ENCODE measurements at places on chromosomes 3 and 15.

DNA sequence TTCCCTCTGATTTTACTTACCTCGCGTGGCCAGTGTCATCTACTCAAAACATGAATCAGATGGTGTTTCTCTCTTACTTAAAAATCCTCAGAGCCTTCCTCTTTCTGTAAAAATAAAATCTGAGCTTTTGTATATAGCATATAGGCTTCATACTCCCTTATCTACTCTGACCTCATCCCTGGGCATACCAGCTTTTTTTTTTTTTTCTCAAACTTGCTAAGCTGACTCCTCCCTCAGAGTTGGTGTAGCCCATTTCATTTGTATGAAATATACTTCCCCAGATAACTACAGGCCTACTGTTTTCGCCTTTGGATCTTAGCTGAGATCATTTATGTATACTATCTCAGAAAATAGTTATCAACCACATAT is 648.9 kb upstream of the ALCAM start:
- no peak for DNase-seq

- DNase-seq = peak; percentile 17
Measured at GRCh38 chr3:52088445-52089367, 32.3 kb upstream of the DUSP7 start.

DNA sequence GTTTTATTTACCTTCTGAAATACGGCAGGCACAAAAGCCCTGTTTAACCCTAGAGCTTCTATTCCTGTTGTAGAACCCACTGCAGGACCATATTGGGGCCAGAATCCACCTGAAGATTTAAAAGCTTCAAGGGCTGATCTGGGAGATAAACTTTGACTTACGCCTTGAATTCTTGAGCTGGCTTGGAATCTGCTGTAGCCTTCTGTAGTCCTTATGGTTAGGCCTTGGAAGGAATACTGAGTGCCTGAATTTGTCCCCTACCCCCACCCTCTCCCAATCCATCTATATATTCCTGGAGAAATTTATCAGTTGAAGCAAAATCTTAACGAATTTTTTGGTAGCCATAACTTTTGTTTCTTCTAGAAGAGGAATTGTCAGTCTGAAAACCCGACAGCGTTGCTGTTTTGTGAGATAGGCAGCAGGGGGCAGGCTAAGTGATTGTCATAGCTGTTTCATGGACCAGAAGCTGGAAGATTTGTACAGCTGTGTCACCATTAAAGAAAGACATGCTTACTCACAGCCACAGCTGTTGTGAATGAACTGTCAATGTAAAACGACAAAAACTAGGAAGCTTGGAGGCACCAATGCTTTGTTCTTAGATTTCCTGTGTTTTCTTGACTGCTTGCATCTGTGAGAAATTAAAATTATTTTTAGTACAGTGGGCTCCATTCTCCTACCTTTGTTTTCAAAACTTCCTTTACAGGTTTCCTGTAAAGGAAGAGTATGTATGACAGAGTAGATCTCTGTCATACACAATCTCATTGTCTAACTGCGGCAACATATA is 12.8 kb downstream of the LXN start:
- peak; percentile 76 for DNase-seq

DNA sequence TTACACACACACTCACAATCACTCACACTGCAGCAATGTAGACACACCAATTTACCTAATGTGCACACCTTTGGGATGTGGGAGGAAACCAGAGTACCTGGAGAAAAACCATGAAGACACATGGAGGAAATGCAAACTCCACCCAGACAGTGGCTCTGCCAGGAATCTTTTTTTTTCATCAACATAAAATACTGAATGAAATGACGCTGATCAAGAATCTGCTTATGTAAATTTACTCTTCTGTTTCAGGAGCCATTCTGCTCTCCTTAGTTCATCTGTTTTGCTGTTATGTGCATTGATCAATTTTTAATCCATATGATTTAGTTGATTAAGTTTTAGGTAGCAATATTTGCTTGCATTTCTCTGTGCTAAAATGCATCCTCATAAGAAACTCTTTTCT is 414.2 kb upstream of the CCDC54 start:
- DNase-seq = no peak

DNA sequence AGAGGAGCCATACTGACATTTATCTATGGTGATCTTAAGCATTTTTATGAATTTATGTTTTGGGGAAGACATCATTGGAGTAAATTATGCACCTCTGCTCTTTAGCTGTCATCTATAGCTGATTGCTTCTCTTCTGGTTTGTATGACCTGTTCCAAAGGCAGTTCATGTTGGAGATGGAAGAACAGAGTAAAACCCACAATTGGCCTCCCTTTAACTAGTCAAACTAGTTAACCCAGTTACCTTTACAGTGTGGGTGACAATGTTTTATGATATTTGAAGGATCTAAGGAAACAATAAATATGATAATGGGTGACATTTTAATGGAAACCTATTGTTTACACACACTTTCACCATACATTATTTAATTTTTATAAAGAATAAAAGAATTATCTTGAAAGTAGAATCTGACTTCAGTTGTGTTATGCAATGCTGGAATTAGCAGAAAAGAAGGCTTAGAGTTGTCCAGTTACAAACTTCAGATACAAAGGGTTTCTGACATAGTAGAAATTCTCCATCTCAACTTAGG is 263.5 kb downstream of the NFKBIZ start:
- DNase-seq = no peak

DNA sequence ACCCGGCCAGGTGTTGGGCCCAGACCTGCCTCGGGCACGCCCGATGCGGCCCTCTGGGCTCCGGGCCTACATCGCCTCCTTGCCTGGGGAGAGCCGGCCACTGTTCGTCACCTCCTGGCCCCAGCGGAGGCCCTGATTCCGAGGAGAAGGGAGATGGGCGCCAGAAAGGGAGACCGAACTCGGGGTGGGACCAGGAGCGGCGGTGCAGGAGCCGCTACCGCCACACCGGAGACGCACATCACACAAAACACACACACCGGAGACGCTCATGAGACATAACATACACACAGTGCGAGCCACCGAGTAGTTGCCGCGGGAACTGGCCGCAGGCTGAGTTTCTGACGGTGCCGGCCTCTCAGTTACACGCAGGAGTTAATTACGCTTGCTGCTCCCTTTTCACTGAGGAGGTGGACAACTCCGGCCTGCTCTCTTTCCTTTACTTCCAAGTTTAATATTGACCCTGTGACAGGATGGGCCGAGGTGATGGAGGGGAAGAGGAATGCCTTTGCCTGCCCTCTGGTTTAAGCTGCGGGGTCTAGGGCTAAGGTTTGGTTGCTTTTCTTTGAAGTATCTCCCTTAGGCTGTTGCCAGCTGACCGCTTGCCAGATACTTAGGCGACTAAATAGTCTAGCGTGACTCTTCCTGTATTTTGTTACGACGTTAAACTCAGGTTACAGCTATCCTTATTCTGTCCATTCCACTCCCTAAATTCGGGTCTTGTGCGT is 570 bp downstream of the PCNP start:
- DNase-seq = peak; percentile 72

GRCh38 chr3:98390366-98390765 is at the start of gene OR5K3:
OR5K3 (plus strand) TSS chr3:98390666; CDS start chr3:98390666, 0 bp downstream.
- no peak for DNase-seq

DNA sequence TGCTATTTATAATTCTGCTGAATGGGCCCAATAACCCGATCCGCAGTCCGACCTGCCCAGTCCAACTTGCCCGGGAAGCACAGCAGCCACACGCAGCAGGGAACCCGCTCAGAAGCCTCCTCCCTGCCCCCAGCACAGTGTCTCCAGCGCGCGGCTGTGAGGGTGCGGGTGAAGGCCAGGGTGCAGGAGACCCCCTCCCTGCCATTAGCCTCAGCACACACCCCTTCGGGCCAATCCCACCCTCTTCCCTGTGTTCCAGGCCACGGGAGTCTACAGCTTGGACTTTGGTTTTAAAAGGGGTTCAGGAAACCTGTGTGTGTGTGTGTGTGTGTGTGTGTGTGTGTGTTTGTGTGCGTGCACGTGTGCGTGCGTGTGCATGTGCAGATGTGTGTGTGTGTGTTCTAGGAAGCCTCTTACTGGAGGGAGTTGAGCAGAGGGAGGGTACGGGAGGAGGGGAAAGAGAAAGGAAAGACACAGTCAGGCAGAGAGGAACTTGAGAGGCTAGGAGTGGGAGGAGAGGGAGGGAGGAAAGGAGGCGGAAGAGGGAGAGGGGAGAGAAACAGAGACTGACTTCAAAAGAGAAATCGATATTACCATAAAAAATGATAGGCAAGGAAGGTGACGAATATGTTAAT is 34.2 kb downstream of the ATP2B2 start:
- DNase-seq = peak; percentile 13

DNA sequence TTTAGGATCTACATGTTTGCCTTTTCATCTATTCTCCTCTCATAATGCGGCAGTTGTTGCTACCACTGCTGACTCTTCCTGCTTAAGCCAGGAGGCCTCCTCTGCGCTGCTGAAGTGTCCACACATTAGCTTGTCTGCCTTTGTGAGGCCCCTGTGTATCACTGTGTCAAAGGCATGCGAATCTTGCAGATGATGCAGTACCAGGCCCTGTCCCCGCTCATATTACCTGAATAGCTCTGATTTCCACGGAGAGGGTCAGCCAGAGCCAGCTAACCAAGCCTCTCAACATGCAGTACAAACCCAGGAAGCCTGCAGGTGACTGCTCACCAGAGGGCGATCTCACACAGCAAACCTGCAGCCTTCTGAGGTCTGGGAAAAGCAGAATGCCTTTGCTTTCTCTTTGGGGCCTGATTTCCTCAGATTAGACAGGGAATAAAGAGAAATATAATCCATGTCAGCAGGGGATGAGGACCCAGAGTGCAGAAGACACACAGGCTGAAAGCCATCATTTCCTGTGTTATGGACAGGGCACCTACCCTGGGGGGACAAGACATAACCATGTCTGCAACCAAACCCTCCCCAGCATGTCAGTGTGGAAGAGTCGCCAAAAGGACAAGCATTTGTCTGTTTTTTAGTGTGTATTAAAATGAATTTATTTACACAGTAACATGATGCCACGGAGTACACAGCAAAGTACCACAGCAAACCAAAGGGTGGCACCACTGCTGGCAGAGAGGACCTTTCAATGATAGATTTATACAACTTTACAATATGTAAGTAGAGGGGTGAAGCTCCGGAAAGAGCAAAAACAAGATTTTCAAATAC is 36.8 kb upstream of the TSPAN3 start:
- DNase-seq = peak; percentile 69

DNA sequence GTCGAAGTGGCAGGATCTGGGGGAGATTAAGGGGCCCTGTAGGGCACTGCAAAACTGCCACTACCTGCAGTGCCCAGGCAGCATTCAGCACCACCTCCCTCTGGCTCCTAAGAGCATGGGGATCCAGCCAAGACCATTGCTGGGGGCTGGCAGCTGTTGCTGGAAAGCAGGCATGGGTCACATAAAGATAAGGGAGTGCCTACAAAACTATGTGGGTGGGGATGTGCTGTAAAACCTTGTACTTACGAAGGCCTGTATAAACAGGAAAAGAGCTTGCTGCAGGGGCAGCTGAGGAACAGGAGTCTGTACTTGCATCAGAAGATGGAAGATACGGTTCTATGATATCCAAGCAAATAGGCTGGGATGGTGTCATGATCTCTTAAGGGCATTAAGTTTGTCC is 27.1 kb downstream of the IL20RB start:
- no peak for DNase-seq

- DNase-seq = no peak
Measured at GRCh38 chr3:170942011-170942410, 33.6 kb upstream of the EIF5A2 start.
